Renal cortical epithelial cell (primary cell): ENCODE measurements at places on chromosomes 5 and 9. TPM values are rescaled to one million over a fixed set of nuclear protein-coding genes. Genes with fewer than 3 reads are reported as not detected.

Gene GMCL2
- total RNA-seq: not detected in 2 replicates

Gene CDX1
- not detected in 2 replicates for total RNA-seq

Gene SLC22A4
- total RNA-seq: 1.6 and 8.9 TPM in 2 replicates

Gene FRRS1L
- total RNA-seq: 0.50 TPM in 1 of 2 replicates, not detected in the other

Gene ADAMTS13
- total RNA-seq: 0.52 and 6.0 TPM in 2 replicates

Gene IFNB1
- not detected in 2 replicates for total RNA-seq

Gene MYMK
- total RNA-seq: not detected in 2 replicates

Gene KDM3B
- total RNA-seq: 44.5 and 79.7 TPM in 2 replicates

Gene NUTM2G
- total RNA-seq: not detected in 2 replicates

DNA sequence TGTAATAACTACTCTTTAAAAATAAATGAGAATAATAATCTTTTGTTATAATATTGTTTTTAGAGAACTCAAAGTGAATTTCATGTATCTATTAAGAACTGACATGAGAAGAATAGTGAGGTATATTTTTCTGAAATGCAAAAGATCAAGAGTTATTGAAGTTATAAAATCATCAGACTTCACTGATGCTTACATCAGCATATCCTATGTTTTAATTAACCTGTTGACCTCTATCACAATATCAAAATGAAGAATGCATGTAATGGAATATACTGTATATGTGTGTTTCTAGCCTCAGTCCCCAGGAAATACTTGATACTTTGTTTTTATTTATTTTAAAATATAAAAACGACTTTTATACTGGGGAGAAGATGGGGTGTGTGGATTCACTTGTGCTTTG lies 533.1 kb downstream of the KCTD16 start:
- DNase-seq: no peak

DNA sequence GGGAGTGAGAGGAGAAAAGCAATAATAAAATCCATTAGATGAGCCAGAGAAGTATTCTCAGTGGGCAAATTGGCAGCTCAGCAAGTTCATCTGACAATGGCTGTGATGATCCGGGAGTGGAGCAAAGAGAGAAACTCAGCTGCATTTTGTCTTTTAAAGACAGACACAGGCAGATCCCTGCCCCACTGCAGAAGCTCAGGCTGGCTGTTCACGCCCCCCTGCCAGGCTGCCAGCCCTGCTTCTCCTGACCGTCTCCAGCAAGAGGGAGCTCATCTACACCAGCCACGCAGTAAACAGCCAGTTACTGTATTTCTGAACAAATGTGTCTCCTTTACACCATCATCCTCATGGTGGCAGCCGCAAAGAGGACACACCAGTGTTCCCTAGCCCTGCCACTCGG lies 114.3 kb upstream of the SARDH start:
- no peak for DNase-seq

DNA sequence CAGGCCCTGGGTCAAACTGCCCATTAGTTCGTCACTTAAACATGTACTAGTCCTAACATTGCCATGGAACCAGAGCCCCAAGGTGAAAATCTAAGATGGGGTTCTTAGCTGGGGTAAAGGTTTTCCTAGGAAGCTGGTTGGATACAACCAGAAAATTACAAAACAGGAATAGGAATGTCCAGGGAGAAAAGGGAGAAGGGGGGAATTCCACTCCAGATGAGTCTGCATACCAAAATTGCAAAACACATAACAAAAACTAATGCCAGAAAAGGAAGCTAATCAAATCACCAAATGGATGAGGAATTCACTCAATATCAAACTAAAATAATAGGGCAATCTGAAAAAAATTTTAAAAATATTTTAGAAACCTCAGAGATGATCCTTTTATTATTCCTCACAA lies 396.2 kb downstream of the EFNA5 start:
- DNase-seq: peak; percentile 60

DNA sequence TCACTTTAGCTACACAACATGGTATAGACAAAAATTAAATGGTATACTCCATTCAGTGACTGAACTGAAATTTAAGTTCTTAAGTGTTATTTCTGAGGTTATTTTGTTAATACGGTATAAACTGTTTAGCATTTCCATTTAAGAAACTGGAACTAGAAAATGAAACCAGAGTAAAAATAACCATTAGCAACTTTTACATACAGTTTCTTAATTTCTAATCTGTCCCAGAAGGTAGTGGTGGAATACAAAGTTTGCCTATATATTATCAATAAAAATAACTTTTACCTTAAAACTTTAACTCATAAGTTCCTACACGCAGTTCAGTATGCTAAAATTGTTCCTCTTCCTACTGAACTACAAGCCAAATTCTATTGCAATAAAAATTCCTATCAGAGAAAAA lies 10.3 kb downstream of the GOLPH3 start:
- DNase-seq: no peak

- DNase-seq: no peak
Observed at GRCh38 chr9:85332487-85332886, 409.3 kb downstream of the AGTPBP1 start.

- DNase-seq: no peak
Observed at GRCh38 chr9:126144603-126145456, 181.8 kb upstream of the MVB12B start.

DNA sequence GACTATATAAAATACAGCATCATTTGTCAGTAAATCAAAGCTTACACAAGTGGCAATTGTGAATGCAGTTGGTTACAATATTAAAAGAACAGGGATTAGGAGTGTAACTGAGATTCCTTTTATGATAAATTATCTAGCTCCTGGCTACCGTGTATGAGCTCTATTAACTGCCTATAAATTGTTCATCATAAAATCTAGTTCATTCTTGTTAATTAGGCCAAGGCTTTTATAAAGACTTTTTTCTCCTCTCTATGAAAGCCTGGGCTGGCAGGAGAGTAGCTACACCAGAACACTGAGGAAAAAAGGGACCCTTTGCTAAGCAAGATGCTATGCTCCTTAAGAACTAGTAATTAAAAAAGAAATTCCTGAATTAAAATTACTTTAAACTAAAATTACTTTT lies 132.4 kb upstream of the MEF2C start:
- DNase-seq: no peak

- no peak for DNase-seq
Observed at GRCh38 chr5:88756953-88757352, 126.0 kb downstream of the MEF2C start.

- peak; percentile 23 for DNase-seq
Observed at GRCh38 chr5:141349917-141350619, at the start of gene PCDHGB1. Gene PCDHGB1, plus strand, starts transcription at chr5:141350099. Its CDS starts 162 bp downstream, at chr5:141350261.

DNA sequence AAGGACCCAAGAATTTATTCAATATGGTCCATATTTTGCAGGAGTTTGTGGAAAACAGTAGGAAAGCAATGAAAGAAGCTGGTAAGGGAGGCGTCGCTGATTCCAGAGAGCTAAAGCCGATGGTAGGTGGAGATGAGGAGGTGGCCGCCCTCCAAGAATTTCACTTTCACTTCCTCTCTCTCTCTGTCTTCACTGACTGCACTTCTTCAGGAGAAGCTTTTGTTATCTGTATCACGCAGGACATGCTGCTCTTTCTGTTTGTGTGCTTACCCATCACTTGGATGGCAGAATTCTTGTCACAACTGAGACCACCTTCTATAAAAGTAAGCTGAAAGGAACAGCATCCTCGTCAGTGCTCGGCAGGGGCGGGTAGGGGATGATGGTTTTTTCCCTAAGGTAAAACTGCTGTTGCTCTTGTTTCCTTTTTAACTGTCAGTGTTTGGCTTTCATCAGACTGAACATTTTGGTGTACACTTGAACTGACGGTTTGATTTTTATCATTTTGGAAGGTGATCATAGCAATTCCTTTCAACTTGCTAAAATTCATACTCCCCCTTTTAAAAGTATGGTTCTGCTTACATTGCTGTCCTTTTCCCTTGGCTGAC lies 62.4 kb upstream of the FSD1L start:
- no peak for DNase-seq

DNA sequence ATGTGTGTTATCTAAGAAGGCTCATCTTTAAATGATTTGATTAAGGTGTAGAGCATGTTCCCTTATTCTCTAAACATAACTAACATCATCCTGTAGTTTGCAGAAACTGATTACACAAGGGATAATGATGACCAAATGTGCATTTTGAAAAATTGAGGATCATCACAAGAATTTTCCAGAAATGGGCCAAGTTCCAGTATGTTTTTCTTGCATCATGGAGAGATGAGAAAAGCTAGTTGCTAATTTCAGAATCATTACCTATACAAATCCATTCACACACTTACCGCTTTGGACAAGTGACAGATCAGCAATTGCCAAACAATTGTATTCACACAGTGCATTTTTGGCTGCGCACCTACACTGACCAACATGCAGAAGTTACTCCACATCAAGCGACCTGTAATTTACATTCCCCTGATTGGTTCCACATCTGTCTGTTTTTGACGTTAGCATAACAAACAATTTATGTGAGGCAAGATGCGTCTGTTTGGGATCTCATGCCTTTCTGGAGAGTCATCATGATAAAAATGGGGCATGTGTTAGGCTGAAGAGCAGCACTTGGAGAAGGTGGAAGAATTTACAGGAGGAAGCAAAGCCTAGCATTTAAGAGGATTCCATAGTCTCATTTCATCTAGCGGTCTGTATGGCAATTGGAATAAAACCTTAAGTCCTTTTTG lies 2.8 kb upstream of the BNC2 start:
- DNase-seq: no peak

DNA sequence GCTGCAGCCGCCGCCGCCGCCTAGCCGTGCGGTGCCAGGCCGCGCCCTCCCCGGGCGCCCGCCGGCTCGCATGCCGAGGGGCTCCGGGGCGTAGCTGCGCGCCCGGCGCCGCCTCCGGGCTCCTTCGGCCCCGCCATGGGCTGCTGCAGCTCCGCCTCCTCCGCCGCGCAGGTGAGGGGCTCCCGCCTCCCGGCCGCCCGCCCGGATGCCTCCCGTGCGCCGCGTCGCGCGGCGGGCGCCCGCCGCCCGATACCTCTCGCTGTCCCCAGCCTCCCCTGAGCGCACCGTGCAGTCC lies 230 bp downstream of the SLC44A1 start:
- no peak for DNase-seq

- peak; percentile 39 for DNase-seq
Observed at GRCh38 chr9:116323571-116323970, 170.0 kb downstream of the PAPPA start.
